ENCODE measurements at places on chromosomes 3 and 15.

- DNase-seq, result no peak
These were observed 31.7 kb downstream of the HGD start for GRCh38 chr3:120650311-120650710.

DNA sequence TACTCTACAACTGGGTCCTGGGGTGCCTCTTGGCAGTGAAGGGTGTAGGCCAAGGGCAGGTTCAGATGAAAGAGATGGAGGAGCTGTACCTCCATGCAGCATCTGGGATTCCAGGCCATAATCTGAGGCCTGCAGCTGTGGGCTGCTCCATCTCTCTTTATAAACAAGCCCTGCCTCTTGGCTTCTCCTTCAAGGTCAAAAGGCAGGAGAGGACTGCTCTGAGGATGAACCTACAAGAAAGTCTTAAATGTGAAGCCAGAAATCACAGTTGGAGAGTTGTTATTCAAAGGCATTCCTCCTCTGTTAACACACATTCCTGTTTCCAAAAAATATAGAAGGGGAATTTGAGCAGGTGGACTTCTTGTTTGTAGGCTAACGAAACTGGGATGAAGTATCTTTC, 355.5 kb downstream of the NTRK3 start:
- DNase-seq, result no peak

DNA sequence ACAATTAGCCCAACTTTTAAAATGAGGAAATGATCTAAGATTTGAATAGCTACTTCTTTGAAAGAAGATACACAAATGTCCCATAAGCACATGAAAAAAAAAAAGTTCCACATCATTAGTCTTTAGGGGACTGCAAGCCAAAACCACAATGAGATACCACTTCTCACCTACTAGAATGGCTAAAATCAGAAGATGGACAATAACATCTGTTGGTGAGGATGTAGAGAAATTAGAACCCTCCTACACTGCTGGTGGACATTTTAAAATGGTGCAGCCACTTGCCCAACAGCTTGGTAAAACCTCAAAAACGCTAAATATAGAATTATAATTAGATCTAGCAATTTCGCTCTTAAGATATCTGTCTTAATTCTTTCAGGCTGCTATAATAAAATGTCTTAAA, 77.1 kb downstream of the MEX3B start:
- no peak for DNase-seq

DNA sequence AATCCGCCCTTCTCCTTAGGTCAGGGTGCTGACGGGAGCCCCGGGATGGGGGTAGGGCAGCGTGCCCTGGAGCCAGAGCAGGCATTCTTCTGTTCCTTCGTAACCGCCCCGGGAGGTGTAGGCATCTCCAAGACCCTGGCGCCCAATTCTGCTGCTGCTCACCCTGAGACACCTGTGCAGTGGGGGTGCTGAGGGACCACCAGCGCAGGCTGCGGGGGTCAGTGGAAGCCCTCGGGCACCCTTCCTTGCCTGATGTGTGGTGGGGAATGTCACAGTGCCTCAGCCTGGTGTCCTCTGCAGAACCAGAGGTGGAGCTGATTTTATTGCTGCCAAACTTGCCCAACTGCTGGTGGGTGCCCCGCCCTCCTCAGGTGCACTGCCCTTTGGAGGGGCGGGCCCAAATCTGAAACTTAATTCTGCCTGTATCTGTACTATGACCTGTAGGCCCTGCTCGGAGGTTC, 7.3 kb downstream of the CSK start:
- DNase-seq, result no peak

DNA sequence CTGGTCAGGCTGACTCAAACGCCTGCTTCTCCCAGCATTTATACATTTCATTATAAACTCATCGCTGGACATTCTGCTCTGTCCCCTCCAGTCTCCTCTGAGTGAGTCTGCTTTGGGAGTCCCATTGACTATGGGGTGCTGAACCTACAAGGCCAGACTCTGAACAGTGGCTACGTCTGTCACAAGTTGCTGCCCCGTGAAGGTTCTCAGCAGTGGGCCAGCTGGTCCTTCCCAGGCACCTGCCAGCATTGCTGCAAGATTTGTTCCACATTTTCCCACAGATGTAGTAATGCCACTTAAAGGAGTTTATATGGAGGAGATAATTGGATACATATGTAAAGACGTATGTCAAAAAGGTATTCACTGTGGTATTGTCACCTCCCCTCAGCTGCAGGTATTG, 72.7 kb upstream of the ATP13A3 start:
- no peak for DNase-seq

GRCh38 chr3:172953571-172953970, 187.5 kb downstream of the SPATA16 start:
- no peak for DNase-seq

GRCh38 chr15:68228971-68229385, 550 bp downstream of the CLN6 start:
- DNase-seq, result no peak

GRCh38 chr3:84904816-84905555, 53.8 kb upstream of the CADM2 start:
- DNase-seq, result peak; percentile 0

All from occipital lobe (tissue), 3 donors.